Progenitor cell of endocrine pancreas (in vitro differentiated cells): ENCODE measurements at places on chromosomes 2 and 18.

DNA sequence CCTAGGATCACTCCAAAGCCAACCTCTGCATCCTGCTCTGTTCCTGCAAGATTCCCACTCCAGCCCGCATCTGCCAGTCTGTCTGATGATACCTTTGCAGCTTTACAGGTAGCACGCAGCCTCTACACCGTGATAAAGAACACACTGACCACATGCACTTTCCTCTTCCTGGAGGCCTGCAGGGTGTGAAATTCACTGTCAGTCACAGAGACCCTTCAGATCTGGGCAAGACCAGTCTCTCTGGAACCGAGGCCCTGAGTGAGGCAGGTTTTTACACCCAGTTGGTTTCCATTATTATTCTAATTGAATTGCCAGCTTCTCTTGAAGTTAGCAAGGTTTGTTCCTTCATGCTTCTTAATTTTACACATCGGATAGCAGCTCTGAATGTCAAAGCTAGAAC is 30.5 kb upstream of the TWIST2 start:
- DNase-seq: no peak

GRCh38 chr2:181810823-181811695 is 80.5 kb upstream of the ITPRID2 start:
- no peak for DNase-seq

DNA sequence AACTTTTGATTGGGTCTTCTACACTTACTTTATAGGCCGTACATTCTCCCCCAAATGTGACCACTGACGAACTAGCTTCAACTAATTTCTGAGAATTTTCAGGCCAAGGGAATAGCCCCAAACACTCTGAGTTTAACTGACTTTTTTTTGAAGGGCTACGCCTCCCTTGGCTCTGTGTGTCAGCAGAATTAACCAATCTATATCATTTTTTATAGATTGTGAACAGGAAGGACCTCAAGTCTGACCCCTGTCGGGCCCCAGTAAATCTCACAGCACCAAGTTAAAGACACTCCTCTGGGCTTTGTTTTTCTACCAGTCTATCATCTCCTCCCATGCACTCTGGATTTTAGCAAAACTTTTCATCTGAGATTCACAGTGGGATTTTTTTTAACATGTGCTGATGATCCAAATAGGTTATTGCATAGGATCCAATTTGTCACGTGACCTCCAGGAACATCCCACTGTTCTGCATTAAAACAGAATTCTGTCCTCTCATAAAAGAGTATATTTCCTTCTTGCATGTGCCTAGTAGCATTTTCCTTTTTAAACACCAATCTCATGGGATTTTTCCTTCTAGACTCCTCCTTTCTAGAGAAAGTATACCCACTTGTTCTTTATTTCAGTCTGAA is 307.1 kb downstream of the OSR1 start:
- no peak for DNase-seq

DNA sequence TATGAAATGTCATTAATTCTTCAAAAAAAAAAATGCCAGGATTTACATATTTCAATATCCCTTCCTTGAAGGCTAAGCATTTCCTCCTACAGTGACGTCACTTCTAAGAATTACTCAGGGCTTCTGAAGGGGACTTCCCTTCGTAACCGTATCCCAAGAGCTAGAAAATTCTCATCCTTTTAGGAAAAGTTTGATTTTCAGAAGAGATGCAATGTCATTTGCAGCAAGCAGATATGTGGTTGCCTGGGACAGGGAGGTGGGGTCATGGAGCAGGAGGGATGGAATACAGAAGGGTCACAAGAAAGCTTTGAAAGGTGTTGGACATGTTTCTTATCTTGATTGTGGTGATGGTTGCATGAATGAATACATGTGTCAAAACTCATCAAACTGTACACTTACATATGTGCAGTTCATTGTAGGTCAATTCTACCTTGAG is 97.0 kb upstream of the ATL2 start:
- no peak for DNase-seq

DNA sequence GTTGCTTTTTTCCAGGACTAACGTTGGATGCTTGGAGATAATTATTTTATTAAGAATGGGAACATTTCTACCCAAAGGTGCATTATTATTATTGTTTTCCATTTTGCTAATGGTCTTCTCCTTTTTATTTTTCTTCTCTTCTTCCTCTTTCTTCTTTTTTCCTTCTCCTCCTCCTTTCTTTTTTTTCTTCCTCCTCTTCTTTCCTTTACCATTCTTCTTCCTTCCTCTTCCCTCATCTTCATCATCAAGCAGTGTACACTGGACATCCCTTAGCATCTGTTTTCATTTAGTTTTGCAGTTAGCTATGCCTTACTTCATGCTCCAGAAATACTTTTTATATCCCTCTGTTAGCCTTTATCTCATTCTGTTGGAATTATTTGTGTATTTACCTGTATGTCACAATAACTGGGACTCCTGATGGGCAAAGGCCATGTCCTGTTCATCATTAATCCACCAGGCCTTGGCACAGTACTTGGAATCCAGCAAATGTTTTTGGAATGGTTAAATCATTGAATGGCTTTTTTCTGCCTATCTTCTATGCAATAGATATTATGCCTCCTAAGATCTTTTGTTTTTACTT is 162.7 kb downstream of the CAMKMT start:
- no peak for DNase-seq

DNA sequence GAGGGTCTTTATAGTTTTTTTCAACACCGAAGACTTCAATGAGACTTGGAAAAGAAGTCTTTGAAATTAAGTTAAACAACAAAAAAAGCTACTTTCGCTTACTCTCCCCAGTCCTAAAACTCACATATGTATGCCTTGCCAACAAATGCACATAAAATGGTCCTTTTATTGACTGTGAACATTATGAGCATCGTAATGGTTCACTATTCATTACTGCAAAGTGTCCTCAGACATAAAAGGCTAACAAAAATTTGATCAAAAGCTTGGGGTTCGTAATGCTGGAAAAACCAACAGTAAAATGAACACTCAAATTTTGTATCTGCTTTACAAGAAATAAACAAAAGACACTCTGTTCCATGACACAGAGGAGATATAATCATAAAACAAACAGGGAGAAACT is 285.3 kb upstream of the SLC8A1 start:
- DNase-seq: no peak

DNA sequence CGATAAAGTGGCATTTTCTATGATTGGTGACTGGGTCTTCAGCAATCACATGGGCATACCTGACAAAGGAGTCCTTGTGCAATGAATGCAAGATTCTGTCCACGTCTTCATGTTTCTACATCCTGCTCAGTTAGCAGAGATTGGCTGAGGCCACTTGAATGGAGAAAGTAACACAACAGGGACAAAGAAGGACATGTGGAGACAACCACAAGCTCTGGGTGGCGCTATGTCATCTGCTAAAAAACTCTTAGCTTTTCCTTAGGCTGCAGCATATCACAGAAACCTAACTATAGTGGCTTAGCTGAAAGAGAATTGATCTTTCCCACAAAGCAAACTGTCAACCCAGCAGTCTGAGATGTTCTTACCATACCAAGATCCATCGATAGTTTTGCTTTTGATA is 1109.7 kb downstream of the SOCS6 start:
- DNase-seq: peak; percentile 30

- no peak for DNase-seq
Measured at GRCh38 chr2:214193943-214194342, 216.9 kb upstream of the VWC2L start.

DNA sequence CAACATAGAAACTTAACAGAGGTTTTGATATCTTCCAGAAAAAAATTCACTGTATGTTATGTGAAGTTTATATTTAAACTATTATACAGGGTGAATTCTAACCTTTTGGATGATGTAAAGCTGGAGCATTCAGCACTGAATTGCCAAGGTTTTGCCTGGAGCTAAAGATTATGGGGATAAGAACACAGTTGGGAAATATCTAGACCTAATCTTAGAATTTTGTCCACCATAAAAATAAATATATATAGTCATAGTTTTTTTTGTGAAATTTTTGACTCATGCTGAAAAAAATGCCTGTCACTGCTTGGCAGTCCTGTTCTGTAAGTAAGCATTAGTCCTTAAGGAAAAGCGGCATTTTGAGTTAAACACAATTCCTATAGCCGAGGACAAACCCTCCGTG is 339.3 kb upstream of the TMEFF2 start:
- DNase-seq: no peak

GRCh38 chr2:190088917-190089316 is 26.4 kb upstream of the MSTN start:
- DNase-seq: peak; percentile 18

GRCh38 chr2:12533337-12534005 is 183.3 kb upstream of the TRIB2 start:
- no peak for DNase-seq

DNA sequence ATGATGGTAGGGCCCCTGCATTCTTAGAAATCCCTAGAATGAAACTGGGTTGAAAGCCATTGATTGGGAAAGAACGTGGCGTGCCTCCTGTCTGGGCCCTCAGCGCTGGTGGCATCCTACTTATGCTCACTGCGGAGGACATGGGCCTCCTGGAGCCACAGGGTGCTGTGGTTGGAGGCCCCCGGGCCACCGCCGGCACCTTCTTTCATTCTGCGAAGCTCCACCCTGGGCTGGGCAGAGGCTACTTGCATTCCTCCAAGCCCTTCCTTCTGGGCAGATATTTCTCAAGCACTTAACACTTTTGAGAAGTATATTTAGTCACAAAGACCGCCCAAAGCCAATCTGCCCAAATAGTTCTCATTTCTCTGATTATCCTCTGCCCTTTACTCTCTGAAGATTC is 311.9 kb downstream of the MYCN start:
- no peak for DNase-seq

GRCh38 chr2:156590085-156590739 is 154.0 kb downstream of the GPD2 start:
- no peak for DNase-seq

DNA sequence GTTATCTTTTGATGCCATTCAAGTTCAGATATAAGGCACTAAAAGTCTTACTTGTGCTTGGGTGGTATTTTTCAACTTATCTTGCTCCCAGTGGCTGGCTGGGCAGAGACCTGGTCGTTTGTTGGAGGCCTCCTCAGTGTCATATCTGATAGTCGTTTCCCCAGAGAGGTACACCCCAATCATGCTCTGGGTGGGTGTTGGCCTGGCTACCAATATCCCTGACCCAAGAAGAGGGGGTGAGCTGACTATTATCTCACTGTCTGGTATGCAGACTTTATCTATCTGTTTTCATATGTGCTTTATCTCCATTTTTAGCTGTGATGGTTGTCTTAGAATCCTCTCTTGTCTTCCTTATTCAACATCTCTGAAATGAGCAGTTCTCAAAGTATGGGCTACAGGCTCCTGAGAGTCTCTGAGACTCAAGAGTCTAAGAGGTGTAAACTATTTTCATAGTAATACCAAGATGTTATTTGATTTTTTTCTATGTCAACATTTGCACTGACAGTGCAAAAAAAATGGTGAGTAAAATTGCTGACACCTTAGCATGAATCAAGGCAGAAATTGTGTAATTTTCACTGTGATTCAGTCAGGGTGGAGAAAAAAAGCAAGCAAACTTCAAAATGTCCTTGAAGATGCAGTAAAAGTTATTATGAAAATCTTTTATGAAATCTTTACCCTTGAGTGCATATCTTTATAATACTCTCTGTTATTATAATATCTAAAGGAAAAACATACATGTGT is 12.3 kb upstream of the PLEK start:
- DNase-seq: no peak

GRCh38 chr2:44941551-44942234 is at the start of gene SIX3:
TSS of gene SIX3 (plus strand) at chr2:44941702. CDS start at chr2:44942105, 403 bp downstream.
- no peak for DNase-seq

DNA sequence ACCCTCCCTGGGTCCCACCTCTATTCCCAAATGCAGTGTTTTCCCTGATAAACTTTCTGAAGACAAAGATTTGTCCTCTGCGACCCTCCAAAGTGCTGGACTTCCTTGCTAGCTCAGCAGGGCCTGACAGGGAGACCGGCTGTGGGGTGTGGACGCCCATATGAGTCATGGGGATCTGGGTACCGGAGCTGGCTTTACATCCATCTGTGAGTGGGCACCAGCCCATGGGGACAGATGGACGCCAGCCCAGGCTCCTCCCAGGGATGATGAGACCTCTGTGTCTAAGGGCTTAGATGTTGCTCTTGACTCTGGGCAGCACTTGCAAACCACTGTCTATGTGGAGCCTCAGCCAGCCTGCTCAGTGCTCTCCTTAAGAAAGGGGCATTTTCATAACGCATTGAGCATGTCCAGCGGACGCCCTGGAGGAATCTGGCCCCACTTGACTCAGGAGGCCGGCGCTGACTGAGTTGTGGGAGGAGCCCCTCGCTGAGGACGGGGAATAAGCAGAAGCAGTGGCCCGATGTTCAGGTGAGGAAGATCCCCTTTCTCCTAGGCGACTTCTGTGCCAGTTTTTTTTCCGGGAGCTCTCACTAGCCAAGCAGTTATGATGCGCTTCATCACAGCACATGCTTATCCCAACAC is 229.4 kb upstream of the MYT1L start:
- no peak for DNase-seq

DNA sequence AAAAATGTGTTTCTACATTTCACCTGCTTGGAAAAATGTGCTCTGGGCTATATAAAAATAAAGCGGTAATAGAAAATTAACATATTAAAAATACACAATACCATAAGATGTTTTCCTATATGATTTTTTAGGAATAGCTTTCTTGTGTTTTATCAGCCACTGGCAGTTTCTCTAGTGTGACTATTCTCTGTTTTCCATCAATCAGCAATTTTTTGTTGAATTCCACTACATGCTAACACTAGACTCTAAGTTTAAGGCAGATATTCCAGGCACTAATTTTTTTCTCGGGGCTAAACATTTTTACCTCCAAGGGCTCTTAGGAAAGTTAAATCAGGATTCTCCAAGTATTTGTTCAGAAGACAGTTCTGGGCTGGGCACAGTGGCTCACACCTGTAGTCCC is 140.5 kb downstream of the SPHKAP start:
- no peak for DNase-seq

DNA sequence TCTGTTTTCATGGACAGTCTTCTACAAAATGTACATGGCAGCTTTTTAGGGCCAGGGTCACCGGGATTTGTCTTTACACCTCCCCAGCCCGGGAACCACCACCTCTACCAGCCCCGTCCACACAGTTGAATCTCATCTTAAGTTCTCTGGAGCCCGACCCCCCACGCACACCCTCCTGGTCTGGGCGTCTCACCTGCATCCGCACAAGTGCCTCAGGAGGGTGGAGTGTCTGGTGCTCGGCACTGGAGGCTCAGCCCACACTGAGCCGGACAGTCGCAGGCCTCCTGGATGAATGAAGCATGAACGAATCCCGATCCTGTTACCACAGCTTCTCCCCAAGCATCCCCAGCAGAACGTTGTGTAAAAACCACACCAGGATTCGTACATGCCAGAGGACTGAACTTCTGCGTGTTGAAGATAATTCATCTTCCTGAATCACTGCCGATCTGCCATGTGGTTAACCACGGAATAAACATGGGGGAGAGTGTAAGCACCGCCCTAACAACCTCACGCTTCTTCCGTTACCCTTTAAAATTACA is 162.0 kb downstream of the RTP5 start:
- DNase-seq: no peak
